ENCODE measurements at places on chromosomes 13 and 19. TPM values are rescaled to one million over a fixed set of nuclear protein-coding genes. Genes with fewer than 3 reads are reported as not detected.

ZNF154 gene
- not detected for total RNA-seq

NTN5 gene
- total RNA-seq = not detected

KCNC3 gene
- 0.45 TPM for total RNA-seq

ZNF383 gene
- 2.3 TPM for total RNA-seq

LENG9 gene
- total RNA-seq = 11.3 TPM

FUT6 gene
- 0.18 TPM for total RNA-seq

CEACAM6 gene
- total RNA-seq = 14.7 TPM

ZNF468 gene
- 14.2 TPM for total RNA-seq

COL5A3 gene
- 17.4 TPM for total RNA-seq

GFY gene
- not detected for total RNA-seq

GRCh38 chr19:35351411-35352176, 3.9 kb downstream of the FFAR1 start:
- DNase-seq = no peak

DNA sequence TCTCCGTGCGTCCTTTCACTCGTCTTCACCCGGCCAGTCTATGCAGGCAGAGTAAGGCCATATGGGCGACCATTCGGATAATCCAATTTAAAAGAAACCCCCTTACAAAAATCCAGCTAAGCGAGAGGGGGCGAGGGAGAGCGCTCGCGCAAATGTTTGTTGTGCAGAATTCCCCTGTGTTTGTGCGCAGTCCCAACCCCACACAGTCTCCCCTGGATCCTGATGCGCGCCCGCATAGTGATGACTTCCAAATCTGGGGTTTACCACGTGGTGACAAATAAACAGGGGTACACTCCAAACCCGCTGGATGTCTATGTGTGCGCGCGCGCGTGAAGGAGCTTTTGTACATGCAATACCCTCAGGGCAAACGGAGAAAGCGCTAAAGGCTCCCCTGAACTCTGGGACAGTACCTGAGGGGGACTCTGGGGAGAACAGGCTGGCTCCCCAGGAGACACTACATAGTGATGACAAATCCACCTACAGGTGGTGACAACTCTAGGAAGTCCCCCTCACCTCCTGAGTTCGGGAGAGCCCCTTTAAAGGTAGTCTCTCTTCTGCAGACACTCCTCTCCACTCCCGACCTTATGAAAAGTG, 8.5 kb downstream of the SOX21 start:
- no peak for DNase-seq

GRCh38 chr13:113018676-113019465, 49.9 kb downstream of the MCF2L start:
- no peak for DNase-seq

DNA sequence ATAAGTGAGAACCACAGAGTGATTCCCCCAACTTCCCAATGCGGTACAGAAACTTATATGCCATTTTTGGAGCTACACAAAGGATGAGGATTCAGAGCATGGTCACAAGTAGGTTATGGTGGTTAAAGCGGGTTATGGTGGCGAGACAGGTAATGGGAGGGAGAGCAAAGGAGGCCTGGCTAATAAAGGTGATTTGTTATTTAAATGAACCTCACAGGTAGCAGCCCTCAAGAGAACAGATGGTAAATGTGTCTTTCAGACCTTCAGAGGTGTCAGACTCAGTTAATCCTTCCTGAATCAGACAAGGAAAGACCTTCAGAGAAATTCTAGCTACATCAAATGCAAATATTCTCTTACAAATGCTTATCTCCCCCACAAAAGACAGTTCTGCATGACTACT, 1971.4 kb downstream of the OLFM4 start:
- no peak for DNase-seq

GRCh38 chr19:54137699-54138488, at the start of gene CNOT3:
Gene CNOT3, plus strand, starts transcription at chr19:54137762. Its CDS starts 5,217 bp downstream, at chr19:54142979.
- peak; percentile 65 for DNase-seq

DNA sequence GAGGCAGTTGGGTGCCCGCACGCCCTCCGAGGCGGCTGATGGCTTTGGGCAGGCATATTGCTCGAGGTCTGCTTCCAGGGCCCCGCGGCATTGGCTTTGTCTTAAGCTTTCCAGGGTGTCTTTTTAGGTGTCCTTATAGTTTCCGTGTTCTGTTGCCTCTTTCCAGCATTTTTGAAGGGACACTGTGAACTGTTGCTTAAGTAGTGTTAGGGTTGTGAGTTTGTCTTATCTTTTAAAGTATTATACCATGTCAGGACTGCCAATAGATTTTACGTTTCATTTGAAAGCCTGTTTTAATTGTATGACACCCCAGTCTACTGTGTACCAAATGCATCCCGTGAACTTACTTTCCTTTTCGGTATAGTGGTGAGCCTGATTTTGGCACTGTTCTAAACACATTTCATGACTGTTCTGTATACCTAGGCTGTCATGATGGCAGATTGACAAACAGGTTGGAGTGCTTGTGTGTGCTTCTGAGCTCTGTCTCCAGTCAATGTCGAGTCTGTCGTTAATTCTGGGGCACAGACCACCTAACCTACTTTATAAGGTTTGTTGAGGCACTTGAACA, 656 bp downstream of the PCCA start:
- no peak for DNase-seq

DNA sequence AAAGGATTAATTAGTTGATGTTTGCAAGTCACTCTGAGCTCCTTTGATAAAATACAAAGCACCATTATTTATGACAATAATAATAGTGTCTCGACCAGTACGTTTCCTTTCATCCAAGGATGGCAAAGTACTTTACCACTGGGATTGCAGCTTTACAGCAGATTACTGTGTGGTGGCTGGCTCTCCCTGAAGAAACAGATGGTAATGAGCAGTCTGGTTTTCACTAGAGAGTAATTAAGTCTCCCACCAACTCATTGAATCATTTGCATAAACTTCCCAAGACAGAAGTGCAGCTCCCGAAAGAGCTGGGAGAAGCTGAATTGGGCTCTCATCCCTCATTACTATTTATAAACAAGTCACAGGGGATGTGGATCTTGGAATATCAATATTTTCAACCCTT, 48.7 kb downstream of the KLF5 start:
- no peak for DNase-seq

GRCh38 chr13:102597029-102597961, 509 bp downstream of the TPP2 start:
- no peak for DNase-seq

DNA sequence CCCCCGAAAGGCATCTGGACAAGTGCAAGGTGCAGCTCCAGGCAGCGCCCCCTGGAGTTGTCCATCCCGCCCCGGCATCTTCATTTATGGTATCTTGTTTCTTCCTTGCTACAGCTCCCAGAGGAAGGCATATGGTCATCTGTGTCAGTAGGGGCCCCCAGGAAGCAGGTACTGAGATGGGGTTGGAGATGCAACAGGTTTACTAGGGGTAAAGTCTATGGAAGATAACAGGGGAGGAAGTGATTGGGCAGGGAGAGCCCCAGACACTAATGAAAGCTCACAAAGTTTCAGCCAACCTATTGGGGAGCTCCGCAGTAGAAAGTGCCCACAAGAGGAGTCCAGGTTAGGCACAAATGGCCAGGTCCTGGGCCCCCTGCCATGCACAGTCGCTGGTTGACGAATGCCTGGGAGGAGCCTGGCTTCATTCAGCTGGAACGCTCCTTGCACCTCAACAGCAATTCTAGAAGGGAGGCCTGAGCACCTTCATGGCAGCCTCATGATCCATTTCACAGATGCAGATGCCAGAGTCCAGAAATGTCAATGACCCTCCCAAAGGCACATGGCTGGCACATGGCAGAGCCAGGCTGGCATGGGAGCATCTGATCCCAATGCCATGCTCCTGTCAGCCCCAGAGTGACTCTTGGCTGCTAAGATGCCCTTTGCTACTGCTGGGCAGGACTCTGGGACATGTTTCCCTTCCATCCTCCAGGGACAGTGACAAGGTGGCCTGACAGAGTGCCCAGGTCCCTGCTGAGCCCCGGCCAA, 23.8 kb upstream of the PEPD start:
- no peak for DNase-seq

GRCh38 chr13:25783076-25783475, 268.7 kb downstream of the SHISA2 start:
- no peak for DNase-seq

DNA sequence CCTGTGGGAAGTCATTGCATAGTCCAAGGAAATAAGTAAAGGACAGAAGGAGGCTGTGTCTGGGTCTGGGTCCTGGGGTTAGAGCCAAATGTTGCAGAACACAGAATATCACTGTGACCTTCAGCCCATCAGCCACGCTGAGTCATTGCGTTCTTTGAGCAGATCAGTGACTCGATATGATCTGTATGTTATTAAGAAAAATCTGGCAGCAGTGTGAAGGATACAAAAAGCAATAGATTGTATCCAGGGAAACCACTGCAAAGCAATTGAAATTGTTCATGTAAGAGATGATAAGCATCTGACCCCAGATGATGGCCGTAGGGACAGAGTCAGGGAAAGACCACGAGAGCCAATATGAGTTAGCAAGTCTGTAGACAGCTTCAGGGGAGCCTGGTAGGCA, 1575.1 kb upstream of the SLC10A2 start:
- DNase-seq = no peak

- no peak for DNase-seq
These were observed 68.6 kb downstream of the NDFIP2 start for GRCh38 chr13:79549355-79550106.
